Fibroblast of skin of left quadriceps (primary cell): ENCODE measurements at places on chromosomes 3 and 15.

DNA sequence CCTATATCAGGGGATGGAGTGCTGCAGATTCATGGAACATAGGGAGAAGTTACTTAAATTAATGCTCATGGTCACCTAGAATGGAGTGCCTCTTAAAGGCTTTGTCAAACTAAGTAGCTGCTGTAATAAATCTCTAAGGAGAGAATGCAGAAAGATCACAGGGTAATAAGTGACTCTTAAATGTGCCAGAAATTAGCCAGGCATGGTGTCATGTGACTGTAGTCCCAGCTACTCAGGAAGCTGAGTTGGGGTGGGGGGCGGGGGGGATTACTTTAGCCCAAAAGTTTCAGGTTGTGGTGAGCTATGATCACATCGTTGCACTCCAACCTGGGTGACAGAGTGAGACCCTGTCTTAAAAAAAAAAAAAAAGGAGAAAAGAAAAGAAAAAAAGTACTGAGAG is 90.9 kb upstream of the ASB14 start:
- no peak for DNase-seq

DNA sequence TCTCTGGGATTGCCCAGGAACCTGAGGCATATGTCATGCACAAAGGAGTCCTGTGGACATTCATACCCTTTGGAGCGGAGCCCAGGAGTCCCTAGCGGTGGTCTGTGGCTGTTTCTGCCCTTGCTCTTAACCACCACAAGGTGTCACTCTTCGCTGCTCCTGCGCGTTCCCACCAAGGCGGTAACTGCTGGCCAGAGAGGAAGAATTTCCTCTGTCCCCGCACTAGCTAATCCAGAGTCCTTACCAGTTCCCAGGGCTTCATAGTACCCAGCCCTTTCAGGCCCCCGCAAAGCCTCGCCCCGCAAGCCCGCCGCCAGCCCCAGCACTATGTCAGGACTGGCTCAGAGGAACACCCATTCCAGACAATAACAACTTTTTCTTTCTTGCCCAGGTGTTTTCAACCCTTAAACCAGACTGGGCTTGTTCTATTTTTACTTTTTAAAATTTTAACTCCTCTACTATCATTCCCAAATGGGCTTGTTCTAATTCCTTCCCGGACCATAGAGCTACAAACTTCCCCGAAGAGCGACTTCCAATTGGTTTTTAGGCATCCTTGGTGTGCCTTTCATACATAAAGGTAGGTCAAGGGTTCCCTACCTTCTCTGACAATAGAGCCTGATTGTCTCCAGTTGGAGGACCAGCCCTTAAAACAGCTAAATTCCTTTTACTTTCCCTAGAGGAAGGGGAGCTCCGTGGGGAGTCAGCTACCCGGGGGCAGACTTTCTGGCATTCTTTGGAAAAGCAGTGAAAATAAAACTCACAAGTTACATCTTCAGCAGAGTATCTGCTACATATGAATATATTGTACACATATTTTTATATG is 31.8 kb upstream of the ZNF774 start:
- peak; percentile 80 for DNase-seq

GRCh38 chr3:37566730-37567129 is 294.9 kb upstream of the CTDSPL start:
- no peak for DNase-seq

DNA sequence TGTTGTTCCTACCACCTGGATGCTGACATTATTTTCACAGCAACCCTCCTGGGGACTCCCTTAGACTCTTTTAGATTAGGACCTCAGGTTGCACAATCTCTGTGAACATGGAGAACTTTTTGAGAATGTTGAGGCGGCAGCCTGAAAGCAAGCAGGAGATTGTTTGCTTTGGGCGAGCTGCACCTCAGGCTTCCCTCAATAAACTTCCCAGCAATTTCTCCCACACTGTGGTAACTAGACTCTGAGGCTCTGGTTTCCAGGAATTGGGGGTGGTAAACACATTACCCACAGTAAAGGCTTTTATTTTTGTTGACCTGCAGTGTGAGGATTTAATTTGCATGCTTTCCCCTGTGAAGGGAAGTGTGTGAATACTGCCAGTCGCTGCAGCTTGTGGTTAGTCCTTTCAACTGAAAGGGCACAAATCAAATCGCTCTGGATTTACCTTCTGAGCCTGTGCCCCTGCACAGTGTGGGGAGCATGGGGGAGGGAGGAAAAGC is 35.2 kb upstream of the SIAH2 start:
- DNase-seq: no peak

DNA sequence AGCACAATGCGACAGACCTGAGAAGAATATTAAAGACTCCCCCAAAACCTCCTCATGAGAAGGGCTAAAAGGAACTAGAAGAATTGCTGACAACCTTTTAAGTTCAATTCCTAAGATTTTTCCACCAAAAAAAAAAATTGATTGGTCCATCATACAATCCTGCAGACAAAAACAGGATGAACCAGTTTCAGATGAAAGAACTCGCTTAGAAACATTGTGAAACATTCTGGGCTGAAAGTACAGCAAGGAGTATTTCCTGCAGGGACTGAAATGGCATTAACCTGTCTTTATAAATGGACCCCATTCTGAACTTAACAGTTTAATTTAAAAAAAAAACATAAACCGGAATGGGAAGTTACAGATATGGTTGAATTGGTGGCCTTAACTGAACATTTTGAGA is 96.0 kb upstream of the FAM174B start:
- no peak for DNase-seq
